ENCODE measurements at places on chromosomes 13 and 19.
A peak's percentile ranks its signal among the peaks of the same experiment; 100 is the strongest.

- no peak for DNase-seq
Observed at GRCh38 chr13:24692561-24692960, 12.4 kb downstream of the ATP12A start.

GRCh38 chr13:113839536-113840204 lies 24.2 kb downstream of the GAS6 start:
- DNase-seq = no peak

DNA sequence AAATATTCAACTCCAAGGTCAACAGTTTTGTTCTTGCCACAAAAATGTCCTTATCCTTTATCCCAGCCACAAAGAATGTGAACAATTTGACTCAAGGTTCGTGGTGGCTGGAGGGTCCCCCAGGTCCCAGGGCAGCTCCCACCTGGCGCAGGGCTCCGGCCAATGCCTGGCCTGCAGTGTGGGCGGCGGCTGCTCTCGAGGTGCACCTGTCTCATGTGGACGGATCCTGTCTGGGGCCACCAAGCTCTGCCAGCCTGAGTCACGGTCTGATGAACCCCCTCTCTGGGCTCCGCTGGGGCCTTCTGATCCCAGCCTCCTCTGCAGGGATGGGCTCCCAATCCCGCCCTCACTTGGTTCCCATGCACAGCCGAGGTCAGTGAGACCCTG lies 49.4 kb downstream of the GAS6 start:
- DNase-seq = no peak

- DNase-seq = no peak
Observed at GRCh38 chr13:46307554-46307953, 79.5 kb downstream of the RUBCNL start.

- no peak for DNase-seq
Observed at GRCh38 chr13:67299072-67299635, 69.0 kb upstream of the PCDH9 start.

- DNase-seq = peak; percentile 56
Observed at GRCh38 chr19:50516456-50516855, 2.7 kb upstream of the ASPDH start.

Measured in H7 (cell line).